AG04449 (cell line): ENCODE measurements at places on chromosomes 11 and 22.

DNA sequence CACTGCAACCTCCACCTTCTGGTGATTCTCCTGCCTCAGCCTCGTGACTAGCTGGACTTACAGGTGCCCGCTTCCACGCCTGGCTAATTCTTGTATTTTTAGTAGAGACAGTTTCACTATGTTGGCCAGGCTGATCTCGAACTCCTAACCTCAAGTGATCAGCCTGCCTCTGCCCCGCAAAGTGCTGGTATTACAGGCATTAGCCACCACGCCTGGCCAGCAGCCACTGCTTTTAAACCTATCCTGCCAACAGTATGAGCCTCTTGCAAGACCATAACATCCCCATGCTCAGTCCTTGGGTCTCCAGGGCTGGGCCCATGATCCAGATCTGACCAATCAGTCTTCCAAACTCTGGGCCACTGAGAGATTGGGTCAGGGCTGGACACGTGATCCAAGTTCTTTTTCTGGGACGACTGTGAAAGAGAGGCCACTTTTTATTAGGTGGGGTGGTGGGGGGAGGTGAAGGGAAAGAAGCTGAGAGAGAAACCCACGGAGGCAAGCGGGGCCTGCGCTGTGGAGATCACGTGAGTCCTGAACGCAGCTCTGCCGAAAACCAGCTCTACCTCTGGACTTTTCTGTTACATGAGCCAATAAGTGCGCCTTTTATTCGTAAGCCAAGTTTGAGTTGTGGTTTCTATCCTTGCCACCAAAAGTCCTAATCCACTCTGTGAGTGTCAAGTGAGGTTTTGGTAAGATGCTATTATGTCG lies 17.9 kb downstream of the ASPHD2 start:
- DNase-seq, result no peak

- DNase-seq, result no peak
Measured at GRCh38 chr22:25626624-25626990, 62.1 kb downstream of the GRK3 start.

DNA sequence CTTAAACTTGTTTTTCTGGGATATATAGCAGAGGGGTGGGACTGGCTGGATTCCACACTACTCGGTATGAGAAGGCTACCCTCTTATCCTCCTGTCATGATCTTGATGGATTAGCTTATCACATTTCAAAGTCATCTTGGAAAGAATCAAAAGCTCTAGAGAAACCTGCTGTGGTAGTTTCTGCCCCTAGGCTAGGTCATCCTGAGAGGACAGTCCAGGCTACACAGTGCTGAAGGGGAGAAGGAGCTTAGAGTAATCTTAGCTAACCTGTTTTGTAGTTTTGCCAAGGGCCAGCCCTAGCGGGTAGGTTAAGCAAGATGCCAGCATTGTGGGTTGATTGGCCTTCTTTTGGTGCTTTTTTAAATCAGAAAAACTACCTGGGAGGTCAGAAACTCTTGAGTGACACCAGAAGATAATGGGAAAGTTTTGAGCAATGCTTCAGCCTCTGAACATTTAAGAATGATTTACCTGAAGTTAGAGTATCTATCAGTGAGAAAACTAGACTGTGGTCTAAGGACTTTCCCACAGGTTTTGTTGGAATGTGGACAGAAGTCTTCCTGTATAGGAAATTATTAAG lies 21.3 kb downstream of the PIWIL4 start:
- DNase-seq, result no peak

- no peak for DNase-seq
Measured at GRCh38 chr11:117483372-117483771, 155.7 kb downstream of the CEP164 start.

DNA sequence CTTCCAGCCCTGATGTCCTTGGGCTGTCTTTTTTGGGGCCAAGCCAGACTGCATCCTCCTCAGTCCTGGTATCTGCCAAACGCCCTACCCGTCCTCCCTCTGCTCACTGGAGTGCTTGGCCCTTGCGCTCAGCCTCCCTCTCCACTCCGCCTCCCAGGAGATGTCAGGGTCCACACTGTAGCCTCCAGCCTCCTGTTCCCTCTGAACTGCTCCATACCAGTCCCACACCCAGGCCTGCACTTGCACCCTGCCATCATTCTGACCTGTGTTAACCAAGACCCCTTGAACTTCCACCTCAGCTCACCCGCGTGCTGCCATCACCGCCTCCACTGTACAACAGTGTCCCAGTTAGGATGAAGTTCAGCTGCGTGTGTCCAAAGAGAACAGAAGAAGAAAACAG lies 6.3 kb upstream of the IL2RB start:
- no peak for DNase-seq

- DNase-seq, result no peak
Measured at GRCh38 chr11:16917941-16918340, 96.3 kb downstream of the PLEKHA7 start.

DNA sequence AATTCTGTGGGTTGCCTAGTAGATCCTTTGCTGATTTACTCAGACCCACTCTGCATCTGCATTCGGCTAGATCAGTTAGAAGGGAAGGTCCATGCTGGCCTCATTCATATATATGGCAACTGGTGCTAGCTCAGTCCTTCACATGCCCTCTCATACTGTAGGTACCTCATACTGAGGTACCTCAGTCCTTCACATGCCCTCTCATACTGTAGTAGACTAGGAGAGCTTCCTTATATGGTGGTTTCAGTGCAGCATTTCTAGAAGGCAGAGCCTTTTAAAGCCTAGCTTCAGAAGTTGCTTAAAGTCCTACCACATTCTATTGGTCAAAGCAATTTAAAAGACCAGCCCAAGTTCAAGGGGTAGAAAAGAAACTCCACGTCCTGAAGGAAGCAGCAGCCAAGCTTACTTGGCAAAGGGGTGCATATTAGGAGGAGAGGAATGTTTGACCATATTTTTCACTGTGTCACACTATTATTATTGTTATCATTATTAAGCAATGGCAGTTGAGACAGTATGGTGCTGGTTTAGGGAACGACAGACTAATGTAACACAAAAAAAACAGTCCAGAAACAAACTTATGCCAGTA lies 356.4 kb downstream of the DYNC2H1 start:
- DNase-seq, result no peak

GRCh38 chr11:28632338-28632737 lies 524.1 kb downstream of the METTL15 start:
- DNase-seq, result no peak
